ENCODE measurements at places on chromosomes 3 and 15.
A peak's percentile ranks its signal among the peaks of the same experiment; 100 is the strongest.

DNA sequence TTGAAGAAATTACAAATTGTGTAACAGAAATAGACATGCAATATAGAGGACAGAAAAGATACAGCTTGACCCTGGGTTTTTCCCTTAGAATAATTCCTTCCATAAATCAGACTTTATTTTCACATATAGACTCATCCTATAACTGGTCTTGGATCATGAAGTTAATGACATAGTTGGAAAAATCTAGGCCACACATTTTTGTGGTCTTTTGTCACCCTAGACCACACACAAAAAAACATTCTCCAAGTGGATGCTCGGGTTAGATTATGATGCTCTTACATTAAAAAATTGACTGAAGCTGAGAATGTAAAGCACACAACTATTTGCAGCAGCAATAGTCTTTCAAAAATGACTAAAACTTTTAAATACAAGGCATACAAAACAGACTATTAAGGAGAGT lies 7.5 kb upstream of the PLA2G4D start:
- DNase-seq: no peak

DNA sequence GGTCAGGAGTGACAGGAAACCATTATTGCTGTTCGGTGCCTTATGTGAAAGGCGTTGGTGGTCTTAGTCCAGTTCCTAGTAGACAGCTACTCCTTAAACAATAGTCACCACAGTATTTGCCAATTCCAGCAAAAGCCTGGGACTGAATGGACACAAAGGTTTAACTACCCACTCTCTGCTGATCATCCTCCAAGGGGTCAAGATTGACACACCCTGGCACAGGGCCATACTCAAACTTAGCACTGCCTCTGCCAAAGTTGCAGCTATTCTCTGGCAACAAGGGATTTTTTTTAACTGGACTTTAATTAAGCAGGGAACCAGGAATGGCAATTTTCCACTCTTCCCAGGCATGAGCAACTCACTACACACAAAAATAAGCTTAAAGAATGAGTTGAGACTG lies 193.9 kb downstream of the NLGN1 start:
- DNase-seq: no peak

- no peak for DNase-seq
These were observed 28.1 kb downstream of the DCLK3 start for GRCh38 chr3:36736301-36736700.

DNA sequence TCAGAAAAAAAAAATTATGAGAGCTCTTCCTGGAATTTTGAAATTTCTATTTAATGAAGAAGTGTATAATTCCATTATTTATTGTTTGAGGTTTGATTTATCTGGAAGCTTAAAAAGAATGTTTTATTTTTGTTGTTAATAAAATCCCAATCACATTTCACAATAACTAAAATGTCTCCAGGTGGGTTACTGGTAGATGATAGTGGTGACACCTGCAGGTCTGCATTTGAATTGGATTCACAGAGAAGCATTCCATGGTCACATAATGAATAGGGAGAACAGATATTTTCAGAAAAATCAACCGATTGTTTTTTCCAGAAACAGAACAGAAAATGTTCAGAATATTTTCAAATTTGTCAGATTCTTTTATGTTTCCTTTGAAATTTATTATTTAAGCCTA lies 48.3 kb downstream of the ASB7 start:
- no peak for DNase-seq

GRCh38 chr15:75648156-75649000 lies 666 bp downstream of the SNX33 start:
- no peak for DNase-seq

DNA sequence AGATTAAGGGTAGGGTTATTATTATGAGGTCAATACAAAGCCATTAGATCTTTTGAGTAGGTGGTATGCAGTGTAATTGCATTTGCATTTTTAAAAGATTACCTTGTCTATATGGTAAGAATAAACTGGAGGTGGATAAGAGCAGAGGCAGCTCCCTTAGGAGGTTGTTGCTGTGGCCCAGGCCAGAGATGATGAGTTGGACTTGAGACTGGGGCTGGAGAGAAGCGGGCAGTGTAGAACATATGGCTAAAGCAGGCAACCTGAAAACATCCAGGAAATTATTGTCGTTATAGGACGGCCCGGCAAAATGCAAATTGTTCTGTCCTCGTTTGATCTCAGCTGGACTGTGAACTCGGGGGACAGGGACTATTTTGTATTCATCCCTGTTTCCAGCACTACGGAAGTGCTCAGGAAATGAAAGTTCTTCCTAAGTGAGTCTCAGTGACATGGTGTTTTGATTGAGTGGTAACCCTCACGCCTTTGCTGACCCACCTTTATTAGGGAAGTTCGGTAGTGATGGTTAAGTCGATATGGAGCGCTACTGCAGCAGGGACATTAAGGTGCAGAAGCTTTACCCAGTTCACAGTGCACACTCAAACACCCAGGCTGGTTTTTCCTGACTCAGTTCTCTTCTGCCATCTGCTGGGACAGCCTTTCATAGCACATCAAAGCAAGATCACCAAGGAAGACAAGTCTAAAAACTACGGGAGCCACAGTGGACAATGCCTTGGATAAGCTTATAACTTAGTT lies 27.2 kb upstream of the VPS33B start:
- peak; percentile 76 for DNase-seq

GRCh38 chr15:69154684-69155083 lies 5.8 kb upstream of the GLCE start:
- DNase-seq: no peak

DNA sequence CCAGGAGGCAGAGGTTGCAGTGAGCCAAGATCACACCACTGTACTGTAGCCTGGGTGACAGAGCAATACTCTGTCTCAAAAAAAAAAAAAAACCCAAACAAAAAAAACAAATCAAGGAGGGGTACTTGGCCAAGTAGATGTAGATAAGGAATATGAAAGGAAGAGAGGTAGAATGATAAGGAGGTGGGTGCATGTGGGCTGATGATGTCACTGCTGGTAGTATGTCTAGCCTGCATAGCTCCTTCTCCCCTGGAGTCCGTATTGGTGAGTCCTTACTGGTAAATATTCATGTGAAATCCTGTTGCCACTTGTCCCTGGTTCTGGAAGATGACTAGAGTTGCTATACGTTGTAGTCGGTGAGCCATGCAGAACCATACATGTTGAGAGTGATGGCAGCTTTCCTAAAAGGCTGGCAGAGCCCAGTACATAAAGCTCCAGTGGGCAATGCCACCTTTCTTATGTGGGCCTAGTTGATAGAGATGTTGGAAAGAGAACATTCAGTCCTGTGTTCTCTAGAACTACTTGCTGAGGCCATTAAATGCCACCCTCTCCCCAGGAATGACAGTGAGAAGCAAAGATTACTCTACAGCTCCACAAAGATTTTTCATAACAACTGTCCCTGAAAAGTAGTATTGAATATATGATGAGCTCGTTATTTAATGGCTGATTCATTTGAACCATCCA lies 11.0 kb downstream of the KAT2B start:
- peak; percentile 31 for DNase-seq

- no peak for DNase-seq
These were observed 479.4 kb downstream of the FOXP1 start for GRCh38 chr3:71104121-71104541.

GRCh38 chr3:183131186-183131725 lies 31.3 kb downstream of the LAMP3 start:
- DNase-seq: no peak

- DNase-seq: no peak
These were observed 20.8 kb upstream of the VPS8 start for GRCh38 chr3:184791171-184791570.

GRCh38 chr3:43259626-43260025 lies 26.7 kb upstream of the SNRK start:
- DNase-seq: no peak

DNA sequence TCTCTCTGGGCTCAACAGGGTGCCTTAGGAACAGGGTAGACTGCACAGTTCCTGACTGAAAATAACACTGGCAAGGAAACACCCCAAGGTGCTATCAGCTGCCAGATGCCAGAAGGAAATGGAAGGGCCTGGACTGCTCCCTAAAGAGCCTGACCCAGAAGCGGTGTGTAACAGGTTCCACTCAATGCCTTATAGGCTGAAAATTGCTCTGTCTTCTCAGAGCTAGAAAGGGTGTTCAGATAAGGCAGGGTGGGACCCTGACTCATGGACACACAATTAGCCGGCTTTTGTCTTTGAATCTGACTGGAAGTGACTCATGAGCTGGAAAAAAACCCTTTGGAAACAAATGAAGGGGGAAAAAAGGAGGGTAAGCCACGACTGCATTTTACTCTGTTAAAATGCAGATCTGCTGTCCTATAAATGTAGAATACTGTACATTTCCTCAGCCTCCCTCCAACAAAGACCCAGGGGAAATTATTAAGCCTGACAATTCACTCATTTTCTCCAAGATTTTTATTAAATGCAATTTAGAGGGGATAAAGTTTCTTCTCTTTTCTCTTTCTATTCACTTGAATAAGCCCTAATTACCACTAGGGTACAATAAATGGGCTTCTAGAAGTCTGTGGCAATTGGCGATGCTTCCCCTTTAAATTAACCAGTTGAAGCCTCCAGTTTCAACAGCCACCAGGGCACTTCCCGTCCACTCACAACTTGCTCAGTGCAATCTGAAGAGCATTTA lies 160.2 kb upstream of the TBL1XR1 start:
- peak; percentile 16 for DNase-seq

DNA sequence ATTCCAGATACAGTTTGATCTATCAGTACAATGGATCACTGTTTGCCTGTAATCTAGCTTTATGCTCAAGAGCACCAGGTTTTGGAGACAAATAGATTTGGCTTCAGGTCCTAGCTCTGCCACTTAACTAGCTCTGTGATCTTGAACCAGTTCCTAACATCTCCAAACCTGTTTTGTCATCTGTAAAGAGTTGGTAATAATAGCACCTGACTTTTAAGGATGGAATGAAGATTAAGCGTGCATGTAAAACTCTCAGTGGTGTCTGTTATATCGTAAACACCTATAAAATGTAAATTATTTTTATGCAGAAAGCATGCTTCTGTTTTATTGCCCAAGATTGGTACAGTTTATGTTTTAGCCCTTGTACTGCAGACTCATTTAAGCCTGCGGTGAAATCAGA lies 36.5 kb downstream of the ZFAND6 start:
- no peak for DNase-seq

DNA sequence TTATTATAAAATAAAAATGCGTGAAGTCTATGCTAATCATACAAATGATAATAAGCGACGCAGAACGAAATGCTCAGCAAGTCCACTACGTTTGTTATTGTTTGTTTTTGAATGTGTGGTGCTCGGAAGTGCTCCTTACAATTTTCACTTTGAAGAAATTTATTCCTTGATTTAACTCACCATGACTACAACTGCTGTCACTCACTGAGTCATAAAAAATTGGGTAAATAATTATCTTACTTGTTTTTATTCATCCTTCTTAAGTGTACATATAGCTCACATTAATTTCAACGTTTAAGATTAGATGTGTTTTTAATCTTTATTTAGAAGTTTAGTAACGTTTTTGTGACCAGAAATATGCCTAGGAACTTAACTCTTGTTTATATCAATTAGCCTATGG lies 66.7 kb upstream of the NANOGP8 start:
- DNase-seq: no peak
